ENCODE measurements at places on chromosomes 16 and 17. TPM values are rescaled to one million over a fixed set of nuclear protein-coding genes. Genes with fewer than 3 reads are reported as not detected.
A peak's percentile ranks its signal among the peaks of the same experiment; 100 is the strongest.

- DNase-seq = no peak
These were observed 534.9 kb upstream of the HSBP1 start for GRCh38 chr16:83272843-83273242.

DNA sequence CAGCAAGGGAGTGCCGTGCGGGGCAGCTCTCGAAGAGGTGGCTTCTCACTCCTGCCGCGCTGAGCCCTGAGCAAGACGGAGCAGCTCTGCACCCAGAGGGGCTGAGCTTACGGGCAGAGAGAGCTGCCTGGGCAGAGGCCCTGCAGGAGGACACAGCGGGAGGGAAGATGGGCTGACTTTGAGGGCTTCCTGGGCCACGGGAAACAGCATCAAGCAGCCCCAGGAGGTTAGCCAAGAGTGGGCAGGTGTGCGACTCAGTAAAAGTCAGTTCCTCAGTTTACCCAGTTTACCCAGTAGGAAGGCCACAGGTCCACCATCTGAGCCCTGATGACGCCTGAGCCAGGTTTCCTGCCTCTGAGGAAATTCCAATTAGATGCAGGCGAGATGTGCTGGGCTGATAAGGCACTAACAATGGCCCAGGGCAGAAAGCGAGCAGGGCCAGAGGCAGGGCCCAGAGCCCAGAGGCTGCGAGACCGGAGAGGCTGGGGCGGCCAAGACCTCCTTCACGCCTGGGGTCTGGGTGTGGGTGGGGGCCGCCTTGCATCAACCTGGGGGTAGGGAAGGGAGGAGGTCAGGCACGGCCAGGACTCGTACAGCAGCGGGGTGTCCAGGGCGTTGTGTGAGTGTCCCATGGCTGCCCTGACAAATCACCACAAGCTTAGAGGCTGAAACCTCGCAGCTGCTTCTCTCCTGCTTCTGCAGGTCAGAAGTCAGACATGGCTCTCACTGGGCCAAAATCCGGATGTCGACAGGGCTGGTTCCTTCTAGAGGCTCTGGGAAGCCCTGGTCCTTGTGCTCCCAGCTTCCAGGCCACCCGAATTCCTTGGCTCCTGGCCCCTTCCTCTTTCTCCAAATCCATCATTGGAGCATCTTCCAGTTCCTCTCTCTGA lies 32.0 kb upstream of the CIBAR2 start:
- no peak for DNase-seq

DNA sequence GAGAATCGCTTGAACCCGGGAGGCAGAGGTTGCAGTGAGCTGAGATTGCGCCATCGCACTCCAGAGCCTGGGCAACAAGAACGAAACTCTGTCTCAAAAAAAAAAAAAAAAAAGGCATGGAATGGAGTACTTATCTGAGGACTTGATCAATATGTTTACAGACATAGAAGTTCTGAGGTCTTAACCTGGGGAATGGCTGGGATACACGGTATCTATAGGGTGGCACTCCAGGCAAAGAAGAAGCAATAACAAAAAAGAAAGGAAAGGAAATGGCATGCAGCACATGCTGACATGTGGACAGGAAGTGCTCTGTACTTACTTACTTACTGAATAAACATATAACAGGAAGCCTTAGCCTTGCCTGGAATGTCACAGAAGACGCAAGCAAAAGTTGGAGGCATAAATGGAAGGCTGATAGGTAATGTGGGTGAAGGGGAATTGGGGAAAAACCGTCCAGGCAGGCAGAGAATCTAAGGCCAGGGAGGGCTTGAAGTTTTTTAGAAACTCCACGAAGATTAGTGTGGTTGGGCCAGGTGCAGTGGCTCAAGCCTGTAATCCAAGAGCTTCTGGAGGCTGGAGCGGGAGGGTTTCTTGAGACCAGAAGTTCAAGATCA lies 10.1 kb upstream of the SPOP start:
- DNase-seq = no peak

- DNase-seq = no peak
These were observed 119.0 kb upstream of the EEF2KMT start for GRCh38 chr16:5216441-5217080.

Gene STH
- not detected for total RNA-seq

Gene CMTM2
- 0.58 TPM for total RNA-seq

- peak; percentile 73 for DNase-seq
These were observed 259.7 kb downstream of the SEC14L1 start for GRCh38 chr17:77400445-77400870.

DNA sequence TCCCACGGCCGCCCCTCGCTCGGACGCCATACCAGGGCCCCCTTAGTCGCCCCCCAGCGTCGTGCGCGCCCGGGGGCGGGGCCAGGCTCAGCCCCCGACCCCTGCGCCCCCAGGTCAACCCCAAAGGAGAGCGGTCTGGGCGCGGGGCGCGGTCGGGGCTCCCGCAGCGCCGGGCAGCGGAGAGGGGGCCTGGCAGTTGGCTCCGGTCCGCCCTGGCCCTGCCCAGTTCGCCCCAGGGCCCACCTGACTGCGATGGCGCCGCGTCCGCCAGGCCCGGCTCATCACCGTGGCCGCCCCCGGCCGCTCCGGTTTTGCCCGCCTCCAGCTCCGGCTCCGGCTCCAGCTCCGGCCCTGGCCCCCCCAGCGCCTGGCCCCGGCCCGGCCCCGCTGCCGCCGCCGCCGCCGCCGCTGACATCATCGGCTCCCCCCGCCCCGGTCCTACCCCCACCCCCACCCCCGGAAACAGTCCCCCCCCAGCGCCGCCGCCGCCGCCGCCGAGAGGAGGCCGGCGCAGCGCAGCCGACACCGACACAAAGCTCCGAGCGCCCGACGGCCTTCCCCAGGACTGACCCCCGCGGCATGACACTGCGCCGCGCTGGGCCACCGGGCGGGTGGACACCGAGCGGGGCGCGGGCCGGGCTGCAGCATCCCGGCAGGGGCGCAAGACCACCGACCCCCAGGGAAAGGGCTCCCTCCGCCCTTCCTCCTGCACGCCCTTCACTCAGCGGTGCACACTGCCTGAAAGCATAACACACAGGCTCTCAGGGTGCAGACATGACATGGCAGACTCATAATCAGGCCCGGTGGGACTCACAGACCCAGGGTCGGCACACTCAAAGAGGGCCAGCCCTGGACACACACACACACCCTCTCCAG lies at the start of gene ZBTB4:
ZBTB4 (minus strand) TSS at position 419 of the 876 bp plus-strand sequence. CDS start 12,830 bp downstream, outside the sequence.
- DNase-seq = peak; percentile 76

DNA sequence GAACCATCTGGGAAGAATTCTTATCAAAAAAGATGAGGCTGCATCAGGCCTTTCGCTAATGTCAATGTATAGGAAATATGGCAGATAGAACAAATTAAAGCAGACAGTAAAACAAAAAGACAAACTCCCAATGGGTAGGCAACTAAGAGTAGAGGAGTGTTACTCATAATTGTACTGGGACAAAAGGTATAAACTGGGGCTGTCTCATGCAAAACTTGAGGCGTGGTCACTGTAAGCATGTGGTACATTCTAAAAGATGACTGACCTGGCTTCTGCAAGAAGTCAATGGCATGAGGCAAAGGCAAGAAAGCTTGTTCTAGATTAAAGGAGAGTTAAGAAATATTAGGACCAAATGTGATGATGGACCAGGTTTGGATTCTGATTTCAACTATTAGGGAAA lies 26.7 kb downstream of the SMIM36 start:
- DNase-seq = no peak

DNA sequence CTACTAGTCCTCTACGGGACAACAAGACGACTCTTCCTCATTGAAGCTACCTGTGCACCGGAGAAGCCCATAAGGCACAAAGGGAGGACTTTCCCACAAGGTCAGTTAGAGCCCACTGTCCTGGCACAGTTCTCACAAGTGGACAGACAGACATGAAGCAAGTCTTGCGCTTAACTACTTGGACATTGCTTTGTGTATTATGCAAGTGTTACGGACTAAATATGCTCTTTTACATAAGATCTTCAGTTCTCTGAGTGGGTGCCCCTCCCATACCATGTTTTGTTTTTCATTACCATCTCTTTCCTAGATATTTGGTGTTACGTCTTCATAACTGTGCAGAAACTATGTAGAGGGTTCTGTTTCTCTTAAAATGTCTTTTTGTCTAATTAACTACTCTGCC lies 18.1 kb downstream of the ANKRD40CL start:
- DNase-seq = no peak

DNA sequence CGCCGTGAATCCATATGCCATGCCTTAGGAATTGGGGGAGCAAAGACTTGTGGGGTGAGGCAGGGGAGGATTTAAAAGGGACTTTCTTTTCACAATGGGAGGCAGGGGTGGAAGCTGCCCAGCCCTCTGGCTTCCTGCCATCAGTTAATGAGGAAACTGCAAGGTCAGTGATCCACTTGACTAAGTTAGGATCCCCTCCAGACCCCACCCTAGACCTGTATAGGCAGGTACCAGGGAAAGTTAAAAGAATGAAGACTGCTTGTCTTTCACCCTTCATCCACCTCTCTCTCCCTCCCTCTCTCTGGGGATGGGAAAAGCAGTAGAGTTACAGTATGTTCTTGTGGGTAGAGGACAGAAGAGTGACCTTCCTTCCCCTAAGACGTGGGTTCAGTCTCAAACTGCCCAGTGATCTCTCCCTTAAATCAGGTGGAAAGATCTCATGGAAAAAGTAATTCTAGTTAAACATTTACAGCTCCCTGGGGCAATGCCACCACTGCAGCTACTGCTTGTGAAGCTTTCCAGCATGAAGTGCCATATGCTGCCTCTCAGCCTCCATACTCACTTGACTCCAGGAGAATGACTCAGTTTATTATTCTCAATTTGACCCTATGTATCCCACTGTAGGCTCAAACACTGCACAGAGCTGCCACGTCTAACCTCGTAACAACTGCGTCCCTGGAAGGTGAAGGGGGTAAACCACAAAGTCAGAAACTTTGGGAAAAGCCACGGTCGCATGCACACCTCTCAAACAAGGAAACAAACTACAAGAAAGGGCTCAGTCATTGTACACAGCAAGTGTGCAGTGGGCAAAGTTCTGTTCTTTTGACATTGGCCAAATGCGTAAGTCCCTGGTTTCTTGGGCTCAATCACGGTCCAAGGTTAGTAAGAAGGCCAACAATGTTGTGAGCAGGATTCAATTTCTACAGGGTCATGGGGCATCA lies 1.2 kb downstream of the COA3 start:
- DNase-seq = no peak

DNA sequence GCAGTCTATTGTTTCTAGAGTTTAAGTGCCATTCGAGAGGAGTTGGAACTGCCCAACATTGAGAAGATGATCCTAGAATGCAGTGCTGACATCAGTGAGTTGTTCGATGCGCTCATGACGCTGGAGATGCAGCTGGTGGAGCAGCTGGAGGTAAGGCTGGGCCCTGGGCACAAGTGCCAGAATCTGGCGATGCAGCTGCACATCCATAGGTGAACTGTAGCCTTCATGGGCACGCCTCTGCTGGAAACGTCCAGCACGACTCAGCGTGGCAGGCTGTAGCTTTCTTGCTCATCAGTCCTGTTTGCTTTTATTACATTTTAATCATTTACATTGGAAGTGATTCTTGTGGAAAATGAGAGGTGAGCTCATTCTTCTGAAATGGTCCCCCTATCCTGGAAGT lies 31.7 kb downstream of the DRC3 start:
- no peak for DNase-seq

DNA sequence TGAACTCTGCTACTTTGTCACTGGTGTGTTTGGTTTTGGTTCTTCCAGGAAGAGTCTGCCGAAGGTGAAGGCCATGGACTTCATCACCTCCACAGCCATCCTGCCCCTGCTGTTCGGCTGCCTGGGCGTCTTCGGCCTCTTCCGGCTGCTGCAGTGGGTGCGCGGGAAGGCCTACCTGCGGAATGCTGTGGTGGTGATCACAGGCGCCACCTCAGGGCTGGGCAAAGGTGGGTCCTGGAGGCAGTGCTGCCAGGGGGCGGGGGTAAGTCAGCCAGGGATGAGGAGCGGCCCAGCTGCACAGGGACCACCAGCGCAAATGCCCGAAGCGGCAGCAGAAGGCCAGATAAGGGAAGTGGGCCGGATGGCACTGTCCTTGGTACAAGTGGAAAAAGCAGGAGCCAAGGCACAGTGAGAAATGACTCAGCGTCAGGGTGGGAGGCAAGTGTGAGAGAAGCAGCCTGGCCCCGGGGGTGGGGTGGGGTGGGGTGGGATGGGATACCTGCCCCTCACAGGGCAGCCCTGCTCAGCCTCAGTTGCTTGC lies 41.9 kb downstream of the TMEM11 start:
- DNase-seq = no peak

DNA sequence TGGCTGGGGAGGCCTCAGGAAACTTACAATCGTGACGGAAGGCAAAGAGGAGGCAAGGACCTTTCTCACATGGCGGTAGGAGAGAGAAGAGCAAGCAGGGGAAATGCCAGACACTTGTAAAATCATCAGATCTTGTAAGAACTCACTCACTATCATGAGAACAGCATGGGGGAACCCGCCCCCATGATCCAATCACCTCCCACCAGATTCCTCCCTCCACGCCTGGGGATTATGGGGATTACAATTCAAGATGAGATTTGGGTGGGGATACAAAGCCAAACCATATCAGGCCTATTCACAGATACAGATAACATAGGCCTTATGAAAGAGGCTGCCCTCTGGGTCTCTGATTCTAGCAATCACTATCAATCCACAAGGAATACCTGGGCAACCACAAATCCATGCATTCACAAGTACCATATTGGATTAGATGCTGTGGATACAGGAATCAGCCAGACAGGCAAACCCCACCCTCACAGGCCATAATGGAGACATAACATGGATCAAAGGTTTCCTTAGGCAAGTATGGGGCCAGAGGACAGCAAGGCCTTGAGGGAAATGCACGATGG lies 284.9 kb downstream of the SOX9 start:
- no peak for DNase-seq

Gene RNF222
- total RNA-seq = 0.08 TPM

- DNase-seq = no peak
These were observed 47.0 kb downstream of the HSD17B2 start for GRCh38 chr16:82082097-82082496.

Gene MYH3
- total RNA-seq = 20.5 TPM

GRCh38 chr17:34386697-34387550 lies 23.9 kb upstream of the CCL1 start:
- no peak for DNase-seq

Gene KCNH6
- not detected for total RNA-seq

DNA sequence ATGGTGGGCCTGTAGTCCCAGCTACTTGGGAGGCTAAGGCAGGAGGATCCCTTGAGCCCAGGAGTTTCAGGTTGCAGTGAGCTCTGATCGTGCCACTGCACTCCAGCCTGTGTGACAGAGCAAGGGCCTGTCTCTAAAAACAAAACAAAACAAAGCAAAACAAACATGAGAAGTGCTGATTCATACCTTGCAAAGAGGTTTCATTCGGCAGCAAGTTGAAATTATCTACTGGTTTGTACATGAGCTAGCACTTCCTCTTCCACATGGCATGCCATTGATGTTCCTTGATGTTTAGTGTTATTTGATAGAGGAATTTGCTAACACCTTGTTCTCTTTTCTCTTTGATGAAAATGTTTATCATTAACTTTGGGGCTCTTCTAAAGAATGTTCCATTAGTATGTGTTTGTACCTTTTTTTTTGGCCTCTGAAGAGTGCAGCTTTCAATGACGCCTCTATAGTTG lies 50.6 kb downstream of the SPECC1 start:
- no peak for DNase-seq

DNA sequence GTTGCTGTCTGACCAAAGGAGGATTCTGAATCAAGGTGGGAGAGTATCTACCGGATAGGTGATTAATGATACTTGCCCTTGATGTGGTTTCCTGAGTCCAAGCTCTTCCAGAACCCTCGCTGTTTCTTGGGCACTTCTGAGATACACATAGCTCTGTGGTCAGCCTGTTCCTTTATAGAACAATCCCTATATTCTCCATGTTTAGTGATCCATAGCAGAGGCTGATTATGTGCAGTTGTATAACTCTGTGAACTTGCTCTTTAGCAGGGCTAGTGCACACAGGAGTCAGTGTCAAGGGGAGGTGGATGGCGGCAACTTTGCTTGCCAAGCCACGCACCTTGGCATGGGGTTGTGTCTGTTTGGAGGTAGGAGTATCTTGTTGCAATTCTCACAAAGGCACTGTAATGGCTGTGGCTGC lies 36.1 kb downstream of the ARL4D start:
- DNase-seq = no peak
